ENCODE measurements at places on chromosomes 3 and 15.

GRCh38 chr3:64568895-64569517 lies 118.8 kb downstream of the ADAMTS9 start:
- no peak for DNase-seq

DNA sequence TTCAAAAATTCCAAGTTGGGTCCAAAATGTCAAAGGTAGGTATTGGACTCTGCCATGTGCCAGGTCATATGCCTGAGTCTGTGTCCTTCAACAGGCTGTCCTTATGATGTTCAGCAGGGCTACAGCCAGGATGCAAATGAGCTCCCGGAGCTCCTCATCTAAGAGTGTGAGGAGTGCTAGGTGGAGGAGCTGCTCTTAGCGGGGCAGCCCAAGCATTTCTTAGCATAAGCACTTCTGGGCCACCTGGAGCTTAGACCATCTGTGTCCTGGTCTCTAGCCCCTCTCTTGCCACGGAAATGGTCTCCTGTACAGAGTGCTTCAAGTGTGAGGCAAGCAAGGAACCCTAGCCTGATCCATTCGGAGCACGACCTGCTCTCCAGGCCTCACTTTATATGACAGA lies 64.6 kb upstream of the PRR23C start:
- no peak for DNase-seq

GRCh38 chr15:99239545-99240198 lies 9.7 kb downstream of the TTC23 start:
- DNase-seq = no peak

DNA sequence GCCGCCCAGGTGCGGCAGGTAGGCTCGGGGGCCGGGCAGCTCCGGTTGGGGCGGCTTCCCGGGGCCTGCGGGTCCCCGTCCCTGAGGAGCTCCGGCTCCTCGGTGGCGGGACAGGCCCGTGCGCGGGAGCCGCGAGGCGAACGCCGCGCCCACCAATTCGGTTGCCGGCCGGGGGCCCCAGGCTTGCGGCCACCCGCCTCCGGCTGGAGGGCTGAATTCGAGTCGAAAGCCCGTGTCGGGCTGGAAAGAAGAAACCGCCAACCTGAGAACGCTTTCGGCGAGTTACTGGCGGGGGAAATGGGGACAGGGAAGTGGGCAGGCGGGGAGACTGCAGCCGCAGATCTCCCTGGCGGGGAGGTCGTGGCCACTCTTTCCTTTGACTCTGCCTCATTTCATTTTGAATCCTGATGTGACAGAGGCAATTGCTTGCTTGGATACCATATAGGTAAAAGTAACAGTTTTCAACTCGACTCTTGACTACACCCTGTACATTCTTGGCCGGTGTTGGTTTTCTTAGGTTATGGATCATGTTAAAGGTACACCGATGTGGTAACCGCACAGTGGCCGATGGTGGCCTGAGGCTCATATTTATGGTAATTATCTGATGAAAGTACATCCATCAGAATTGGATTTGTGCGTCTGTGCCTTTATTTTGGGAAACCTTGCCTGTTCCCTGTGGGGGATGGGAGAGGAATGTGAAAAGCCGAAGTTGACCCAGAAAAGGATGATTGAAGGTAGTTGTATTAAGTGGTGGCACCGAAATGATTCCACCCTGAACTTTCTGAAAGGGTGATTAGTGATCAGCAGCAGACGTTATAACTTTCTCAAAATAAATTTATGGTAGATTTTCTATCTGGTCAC lies 1.7 kb downstream of the B3GNT5 start:
- peak; percentile 66 for DNase-seq

- DNase-seq = no peak
Measured at GRCh38 chr3:151896246-151897012, 23.0 kb downstream of the SUCNR1 start.

DNA sequence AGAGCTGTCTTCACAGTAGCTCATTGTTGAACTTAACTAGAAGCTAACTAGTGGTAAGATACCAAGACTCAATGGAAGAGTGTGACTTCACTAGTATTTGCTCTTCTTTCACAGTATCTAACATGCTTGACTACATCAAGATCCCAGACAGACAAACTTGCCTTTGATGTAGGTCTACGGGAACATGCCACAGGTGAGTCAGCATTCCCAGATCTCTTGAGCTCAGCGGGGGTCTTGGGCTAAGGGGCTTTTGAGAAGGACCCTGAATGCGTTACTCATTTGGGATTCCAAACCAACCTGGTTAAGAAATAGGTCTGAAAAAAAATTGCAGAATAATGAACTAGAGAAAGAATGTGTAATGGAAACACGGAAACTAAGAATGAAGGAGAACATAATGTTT lies 222.4 kb downstream of the RYR3 start:
- DNase-seq = no peak

- no peak for DNase-seq
Measured at GRCh38 chr3:18786650-18787323, 361.5 kb upstream of the KCNH8 start.

DNA sequence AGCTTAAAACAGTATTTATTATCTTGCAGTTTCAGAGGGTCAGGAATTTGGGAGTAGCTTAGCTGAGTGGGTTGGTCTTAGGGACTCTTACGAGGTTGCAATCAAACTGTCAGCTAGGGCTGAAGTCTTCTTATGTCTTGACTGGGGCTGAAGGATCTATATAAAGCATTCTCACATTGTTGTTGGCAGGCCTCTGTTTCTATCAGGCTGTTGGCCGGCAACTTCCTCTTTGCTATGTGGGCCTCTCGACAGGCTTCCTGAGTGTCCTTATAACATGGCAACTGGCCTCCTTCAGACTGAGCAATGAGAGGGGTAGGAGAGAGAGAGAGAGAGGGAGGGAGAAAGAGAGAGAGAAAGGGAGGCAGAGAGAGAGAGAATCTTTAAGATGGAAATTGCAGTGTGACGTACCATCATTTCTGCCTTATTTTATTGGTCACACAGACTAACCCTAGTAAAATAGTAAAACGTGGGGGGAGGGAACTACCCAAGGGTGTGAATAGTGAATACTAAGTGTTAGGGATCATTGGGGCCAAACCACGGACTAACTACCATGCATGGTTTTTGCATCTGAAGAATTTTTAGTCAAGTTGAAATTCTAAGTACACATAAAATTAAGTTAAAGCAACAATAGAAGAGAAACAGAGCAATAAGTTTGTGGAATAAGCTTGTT lies 16.1 kb downstream of the FGF7 start:
- peak; percentile 94 for DNase-seq

DNA sequence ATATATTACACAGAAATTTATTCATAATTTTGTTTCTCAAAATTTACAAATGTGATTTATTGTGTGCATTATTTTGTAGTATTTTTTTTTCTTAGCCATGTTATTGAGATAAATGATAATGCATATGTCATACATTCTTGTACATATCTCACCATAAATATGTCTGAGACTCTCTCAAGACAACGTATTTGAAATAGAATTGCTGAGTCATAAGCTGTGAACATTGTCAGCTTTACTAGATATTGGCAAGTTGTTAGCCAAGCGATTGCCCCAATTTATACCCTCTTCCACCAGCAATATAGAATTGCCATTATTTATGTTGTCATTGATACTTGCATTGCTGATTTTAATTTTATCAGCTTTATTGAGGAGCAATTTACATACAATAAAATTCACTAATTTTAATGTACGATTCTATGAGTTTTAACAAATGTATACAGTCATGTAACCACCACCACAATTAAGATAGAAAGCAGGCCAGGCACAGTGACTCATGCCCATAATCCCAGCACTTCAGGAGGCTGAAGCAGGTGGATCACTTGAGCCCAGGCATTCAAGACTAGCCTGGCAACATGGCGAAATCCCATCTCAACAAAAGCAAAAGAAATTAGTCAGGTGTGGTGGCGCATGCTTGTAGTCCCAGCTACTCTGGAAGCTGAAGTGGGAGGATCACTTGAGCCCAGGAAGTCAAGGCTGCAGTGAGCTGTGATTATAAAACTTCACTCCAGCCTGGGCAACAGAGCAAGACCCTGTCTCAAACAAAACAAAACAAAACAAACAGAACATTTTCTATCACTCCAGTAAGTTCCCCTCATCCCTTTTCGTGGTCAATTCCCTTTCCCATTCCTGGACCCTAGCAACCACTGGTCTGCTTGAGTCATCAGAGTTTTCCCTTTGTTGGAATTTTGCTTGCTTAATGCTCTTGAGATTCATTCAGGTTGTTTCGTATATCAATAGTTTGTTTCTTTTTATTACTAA lies 373.1 kb downstream of the MFSD1 start:
- DNase-seq = peak; percentile 35

DNA sequence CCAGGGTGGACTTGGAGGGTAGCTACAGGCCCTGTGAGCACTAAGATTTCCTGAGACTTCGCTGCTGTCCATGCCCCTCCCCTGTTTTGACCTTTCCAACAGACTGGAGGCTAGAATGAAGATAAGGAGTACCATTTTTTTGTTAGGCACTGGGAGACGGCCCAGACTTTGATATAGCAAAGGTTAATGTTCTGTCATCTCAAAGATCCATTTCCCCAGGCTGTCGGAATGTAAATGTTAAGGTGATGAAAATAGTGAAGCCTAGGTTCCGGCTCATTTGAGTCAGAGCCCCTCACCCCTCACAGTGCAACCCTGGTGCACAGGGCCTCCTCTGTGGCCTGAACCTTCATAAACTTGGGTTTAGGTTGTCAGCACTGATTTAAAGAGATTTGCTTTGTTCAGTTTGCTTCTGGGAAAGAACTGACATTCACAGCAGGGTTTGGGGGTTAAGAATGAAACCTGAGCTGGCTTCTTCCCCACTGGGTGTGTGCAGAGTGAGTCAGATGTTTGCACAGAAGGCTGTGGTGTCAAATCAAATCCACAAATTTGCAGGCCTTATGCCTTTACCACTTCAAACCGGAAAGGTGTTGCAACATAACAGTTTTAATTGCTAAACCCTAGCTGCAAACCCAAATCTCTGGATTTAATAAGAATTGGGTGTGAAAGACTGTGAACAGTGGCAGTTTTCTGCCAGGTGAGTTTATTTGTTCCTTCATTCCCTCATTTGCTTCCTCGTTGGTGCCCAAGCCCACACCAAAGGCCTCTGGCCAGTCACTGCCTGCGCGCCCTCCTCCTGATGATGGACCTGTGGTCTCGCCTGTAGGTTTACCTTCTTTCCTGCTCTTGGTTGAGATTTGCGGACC lies 20.6 kb upstream of the KCTD6 start:
- DNase-seq = peak; percentile 69

GRCh38 chr3:5489536-5489935 lies 302.0 kb downstream of the EDEM1 start:
- DNase-seq = peak; percentile 45

- DNase-seq = peak; percentile 91
Measured at GRCh38 chr3:133040696-133041523, 2.7 kb downstream of the TMEM108 start.

DNA sequence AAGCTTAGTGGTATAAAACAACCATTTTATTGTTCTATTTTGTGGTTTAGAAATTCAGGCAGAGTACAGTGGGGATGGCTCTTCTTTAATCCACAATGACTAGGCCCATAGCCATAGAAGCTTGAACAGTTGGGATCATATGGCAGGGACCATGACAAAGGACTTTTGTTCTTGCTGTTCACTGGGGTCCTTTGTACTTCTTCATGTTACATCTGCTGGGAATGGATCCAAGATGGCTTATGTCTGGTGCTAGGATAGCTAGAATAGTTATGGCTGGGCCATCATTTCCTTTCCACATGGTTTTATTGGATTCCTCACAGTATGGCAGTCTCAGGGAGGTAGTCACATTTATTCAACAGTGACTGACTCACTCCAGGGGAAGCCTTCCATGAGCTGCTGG lies 427.9 kb upstream of the AGTR1 start:
- DNase-seq = no peak

- no peak for DNase-seq
Measured at GRCh38 chr3:11476735-11477144, 167.0 kb downstream of the VGLL4 start.

- DNase-seq = peak; percentile 75
Measured at GRCh38 chr3:128456776-128457715, 9.6 kb downstream of the DNAJB8 start.

GRCh38 chr15:77624868-77625267 lies 7.8 kb downstream of the LINGO1 start:
- no peak for DNase-seq

DNA sequence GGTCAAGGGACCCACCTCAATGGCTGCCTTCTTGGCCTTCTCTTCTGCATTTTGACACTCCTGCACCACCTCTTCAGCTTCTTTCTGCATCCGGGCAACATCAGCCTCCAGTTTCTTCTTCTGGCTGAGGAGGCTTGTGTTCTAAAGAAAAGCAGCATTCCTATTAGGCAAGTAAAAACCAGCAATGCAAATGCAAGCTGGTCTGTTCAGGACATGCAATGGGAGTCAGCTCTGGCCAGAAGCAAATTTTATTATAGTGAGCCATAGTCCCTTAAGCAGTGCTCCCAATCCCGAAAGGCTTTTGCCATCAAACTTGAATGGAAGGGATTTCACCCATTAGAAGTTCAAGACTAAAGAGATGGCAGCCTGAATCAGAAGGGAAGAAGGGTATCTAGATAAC lies 97.7 kb downstream of the HHLA2 start:
- no peak for DNase-seq

DNA sequence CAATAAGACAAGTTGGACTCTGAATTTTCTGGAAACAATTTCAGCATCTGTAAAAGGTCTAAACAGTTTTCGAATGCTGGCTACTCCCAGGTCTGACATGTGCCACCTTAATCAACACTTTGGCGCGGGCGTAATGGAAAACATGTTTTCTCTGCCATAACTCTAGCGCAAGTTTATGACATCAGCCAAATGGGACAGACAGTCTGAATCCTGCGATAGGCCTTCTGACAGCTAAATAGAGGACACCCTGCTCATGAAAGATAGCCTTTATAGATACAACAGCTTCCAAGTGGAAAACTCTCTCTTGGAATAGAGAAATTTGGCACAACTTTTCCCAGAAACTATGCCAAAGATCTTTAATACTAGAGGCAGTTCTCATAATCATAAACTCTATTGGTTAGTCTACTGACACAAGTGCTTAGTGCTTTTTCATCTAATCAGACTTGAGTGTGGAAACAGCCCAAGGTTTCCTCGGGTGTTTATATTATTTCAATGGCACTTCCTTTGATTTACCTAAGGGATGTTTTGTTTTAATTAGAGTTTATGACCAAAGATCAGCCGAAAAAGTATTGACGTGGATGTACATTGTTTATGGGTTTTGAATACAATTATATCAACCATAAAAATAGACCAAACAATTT lies 120.1 kb upstream of the DPH6 start:
- no peak for DNase-seq

DNA sequence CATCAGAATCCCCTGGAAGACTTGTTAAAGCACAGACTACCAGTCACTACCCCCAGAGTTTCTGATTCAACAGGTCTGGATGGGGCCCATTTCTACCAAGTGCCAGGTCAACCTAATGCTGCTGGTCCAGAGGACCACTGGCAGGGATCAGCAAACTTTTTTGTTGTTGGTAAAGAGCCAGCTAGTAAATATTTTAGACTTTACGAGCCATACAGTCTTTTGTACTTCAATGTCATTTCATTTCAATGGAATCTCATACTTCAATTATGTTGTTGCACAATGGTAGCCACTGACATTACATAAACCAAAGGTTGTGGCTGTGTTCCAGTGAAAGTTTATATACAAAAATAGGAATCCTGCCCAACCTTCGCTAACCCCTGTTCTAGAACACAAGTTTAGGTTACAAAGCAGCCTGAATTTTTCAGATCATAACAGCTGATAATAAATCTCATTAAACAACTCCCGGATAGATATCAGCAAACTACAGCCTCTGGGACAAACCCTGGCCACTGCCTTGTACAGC lies 28.7 kb downstream of the ULK4 start:
- no peak for DNase-seq

GRCh38 chr3:109265295-109265694 lies 51.0 kb downstream of the DPPA2 start:
- DNase-seq = no peak
